GM13976 (cell line): ENCODE measurements at places on chromosomes 4 and X.

DNA sequence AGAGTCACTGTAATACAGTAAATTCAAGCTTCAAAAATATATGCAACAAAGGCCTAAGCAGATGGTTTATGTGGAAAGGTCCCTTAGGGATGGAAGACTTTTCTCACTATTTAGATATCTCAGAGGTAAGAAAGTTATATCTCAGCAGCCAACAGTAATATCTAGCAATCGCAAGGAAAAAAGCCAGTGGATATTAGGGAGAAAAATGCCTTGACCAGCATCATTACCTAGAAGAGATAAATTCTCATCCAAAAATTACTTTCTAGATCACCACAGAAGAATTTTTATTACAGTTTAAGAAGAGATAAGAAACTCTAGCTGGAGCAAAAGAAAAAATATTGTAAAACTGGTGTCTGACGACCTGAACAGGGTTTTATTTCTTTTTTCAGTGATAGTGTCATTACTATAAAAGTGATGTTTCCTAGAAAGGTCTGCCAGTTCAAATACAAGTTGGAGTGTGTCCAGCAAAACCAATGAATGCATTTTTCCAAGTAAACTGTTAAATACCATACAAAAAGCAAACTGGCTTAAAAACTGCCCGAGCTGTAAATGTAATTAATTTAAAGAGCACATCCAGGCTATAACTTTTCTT is 100.0 kb downstream of the ATP11C start:
- DNase-seq = no peak

- DNase-seq = no peak
Observed at GRCh38 chrX:81489987-81490386, 288.1 kb downstream of the SH3BGRL start.

DNA sequence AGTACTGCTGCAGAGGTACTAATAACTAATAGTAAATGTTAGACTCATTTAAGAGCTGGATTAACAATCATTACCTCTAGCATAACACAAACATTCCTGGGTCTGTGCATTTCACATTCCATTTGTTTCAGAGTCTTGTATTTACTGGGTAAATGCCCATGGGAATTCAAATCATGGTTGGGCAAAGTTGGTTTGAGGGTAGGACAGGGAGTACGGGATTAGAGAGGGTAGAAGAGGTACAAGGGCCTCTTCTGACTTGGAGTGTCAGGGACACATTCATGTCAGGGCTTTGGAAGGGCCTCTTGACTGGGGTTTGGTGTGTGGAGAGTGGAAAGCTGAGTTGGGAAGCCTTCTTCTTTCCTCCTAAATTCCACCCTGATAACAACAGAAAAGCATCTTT is 65.9 kb downstream of the WWC2 start:
- DNase-seq = no peak

DNA sequence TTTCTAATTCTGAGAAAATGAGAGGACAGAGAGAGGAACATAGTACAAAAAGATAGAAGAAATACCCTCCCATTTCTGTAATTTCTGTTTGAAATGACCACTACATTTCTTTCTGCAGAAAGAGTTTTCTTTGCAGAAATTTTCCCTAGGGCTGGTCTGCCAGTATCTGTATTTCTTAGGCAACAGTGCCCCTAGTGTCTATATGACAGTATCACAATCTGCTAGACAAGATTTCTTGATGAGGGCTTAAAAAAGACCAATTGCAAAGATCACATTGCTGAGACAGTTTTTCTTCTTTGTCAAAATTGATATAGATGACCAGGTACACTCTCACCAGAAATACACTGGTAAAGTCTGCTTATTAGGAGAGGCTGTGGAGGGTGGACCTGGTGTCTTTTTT is 81.0 kb upstream of the ZDHHC15 start:
- peak; percentile 46 for DNase-seq

- DNase-seq = peak; percentile 25
Observed at GRCh38 chr4:180190382-180190781, 2052.8 kb upstream of the TENM3 start.

DNA sequence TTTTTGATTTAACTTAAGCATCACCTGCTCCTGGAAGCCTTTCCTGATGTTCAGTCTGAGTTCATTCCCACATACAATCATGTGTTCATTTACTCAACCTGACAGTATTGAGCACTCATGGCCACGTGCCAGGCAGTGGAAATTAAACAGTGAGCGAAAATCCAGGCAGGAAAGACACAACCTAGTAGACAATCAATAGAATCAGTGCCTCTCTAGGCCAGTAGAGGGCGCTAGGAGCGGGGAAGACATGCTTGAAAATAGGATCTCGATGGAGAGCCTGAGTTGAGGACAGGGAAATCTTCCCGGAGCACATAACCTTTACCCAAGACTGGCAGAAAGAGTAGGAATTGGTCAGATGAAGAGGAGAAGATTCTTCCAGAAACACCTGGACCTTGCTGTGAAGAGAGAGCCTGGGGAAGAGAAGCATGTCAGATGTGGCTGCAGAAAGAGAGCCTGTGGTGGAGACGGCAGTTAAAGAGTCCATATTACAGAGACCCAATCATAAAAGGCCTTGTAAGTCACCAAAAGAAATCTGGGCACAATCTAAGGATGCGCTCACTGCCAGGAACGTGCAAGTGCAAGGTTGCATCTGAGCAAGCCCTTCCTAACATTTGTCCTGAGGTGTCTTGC is 103.5 kb downstream of the LDB2 start:
- peak; percentile 34 for DNase-seq

DNA sequence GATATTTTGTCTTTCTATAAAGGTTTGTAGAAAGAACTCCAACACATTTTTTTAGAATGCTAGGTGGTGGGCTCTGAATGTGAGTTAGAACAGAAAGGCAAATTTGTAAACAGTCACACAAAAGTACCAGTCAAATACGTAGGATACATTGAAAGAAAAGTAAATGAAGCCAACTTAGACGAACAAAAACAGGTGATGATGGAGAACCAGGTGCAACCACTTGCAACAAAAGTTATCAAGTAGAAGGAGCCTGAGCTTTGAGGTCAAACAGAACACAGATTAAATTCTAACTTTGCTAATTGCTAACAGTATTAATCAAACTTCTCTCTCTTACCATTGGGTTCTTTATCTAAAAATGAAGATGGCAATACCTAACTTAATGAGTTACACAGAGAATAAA is 62.7 kb upstream of the DAPP1 start:
- DNase-seq = no peak

DNA sequence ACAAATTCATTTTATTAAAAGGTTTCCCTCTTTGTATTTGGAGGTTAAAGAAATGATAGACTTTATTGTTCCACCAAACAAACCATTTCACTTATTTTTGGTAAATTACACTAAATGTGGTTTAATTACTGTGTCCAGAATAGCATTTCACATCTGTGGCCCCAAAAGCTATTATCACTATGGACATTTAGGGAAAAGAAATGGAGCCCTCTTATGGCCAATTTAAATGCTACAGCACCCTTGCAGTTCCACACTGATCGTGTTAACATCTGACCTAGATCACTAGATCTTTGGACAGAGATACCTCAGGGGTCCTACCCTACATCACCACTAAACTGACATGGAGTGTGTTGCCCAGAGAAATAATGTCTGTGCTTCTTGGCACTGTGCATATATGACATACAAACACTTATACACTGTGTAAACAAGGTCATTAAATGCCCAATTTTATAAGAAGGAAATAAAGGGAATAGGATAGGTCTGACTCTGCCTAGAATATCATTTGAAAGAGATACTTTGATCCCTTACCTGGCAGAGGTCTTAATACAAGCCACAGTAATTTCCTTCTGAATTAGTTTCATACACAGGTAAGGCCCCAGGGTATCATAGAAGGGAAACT is 163.9 kb downstream of the KDR start:
- DNase-seq = peak; percentile 15

DNA sequence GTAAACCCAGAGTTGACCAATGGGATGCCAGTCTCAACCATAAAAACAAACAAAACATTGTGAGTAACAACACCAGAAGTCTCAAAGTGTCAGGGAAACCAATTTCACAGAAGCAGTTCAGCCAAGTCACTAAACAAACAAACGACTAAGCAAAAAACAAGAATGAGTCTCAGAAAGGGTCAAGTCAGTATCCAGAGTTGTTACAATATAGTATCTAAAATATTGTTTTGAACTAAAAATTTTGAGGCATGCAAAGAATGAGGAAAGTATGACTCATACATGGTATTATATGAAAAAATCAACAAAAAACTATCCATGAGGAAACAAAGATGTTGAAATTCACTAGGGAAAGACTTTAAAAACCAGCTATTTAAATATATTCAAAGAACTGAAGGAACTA is 70.6 kb downstream of the AR start:
- DNase-seq = no peak

DNA sequence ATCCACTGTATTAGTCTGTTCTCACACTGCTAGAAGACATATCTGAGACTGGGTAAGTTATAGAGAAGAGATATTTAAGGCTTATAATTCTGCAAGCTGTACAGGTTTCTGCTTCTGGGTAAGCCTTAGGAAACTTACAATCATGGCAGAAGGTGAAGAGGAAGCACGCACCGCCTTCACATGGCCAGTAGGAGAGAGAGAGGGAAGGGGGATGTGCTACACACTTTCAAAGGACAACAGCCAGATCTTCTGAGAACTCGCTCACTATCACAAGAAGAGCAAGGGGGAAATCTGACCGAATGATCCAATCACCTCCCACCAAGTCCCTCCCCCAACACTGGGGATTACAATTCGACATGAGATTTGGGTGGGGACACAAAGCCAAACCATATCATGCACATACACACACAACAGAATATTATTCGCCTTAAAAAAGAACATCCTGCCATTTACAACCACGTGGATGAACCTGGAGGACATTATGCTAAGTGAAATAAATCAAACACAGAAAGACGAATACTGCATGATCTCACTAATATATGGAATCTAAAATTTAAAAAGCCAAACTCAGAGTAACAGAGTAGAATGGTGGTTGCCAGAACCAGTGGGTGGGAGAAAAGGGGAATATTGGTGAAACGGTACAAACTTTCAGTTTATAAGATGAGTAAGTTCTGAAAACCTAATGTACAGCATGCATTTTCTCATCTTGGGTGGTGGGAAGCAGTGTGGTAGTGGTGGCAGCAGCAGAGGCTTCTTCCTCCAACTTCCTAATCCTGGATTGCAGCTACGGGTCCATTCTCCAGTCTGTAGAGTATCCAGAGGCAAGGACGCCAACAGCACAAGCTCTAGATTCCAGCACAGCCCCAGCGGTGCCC is 12.8 kb downstream of the FRYL start:
- no peak for DNase-seq

DNA sequence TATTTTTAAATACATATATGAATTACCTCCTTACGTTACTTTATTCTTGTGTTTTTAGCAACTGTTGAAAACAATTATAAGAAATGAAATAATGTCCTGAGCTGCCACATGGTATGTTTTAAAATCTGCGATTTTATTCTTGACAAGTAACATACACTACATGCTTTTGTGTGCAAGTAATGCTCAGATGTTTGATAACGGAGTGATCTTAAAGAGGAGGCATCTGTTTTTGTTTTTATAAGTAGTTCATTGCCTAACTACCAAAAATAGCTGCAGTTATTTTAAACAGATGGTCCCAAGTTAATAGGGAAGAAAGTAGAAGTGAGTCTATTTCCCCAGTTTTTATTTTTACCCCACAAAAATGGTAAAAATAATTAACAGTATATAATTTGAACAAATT is 55.2 kb downstream of the GAB1 start:
- no peak for DNase-seq

- no peak for DNase-seq
Observed at GRCh38 chr4:30601070-30601865, 118.9 kb upstream of the PCDH7 start.

GRCh38 chrX:115173181-115173580 is 16.0 kb upstream of the RBMXL3 start:
- no peak for DNase-seq

GRCh38 chrX:34749896-34750295 is 92.8 kb upstream of the TMEM47 start:
- DNase-seq = no peak

DNA sequence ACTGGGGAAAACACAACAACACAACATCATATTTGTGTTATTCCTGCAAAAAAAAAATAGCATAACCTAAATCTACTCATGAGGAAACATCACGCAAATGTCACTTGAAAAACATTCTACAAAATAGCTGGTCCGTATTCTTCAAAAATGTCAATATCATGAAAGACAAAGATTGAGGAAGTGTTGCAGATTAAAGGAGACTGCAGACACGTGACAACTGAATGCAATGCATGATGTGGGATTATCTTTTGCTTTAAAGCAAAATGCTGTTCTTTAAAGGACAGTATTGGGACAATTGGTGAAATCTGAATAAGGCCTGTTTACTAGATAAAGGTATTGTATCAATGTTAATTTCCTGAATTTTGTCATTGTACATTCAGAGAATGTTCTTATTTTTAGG is 157.7 kb downstream of the SMIM20 start:
- no peak for DNase-seq

GRCh38 chr4:37648084-37648817 is 37.9 kb downstream of the RELL1 start:
- no peak for DNase-seq

GRCh38 chr4:129240816-129241215 is 144.9 kb downstream of the C4orf33 start:
- no peak for DNase-seq

DNA sequence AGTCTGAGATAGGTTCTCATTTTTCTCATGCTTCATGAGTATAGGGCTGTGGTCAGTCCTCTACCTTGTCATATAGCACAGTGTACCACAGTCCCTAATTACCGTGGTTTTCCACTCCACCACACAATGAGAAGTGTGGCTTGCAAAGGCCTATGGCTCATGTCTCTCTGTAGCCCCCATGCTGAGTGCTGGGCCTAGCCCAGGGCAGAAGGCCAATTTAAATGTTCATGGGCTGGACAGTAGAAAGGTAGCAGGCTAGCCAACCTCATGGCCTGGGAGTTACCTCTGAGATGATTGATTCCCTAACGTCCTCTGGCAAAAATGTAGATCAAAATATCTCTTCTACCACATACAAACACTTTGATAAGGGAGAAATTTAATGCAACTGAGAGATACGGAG is 222.5 kb downstream of the AFF2 start:
- DNase-seq = no peak

DNA sequence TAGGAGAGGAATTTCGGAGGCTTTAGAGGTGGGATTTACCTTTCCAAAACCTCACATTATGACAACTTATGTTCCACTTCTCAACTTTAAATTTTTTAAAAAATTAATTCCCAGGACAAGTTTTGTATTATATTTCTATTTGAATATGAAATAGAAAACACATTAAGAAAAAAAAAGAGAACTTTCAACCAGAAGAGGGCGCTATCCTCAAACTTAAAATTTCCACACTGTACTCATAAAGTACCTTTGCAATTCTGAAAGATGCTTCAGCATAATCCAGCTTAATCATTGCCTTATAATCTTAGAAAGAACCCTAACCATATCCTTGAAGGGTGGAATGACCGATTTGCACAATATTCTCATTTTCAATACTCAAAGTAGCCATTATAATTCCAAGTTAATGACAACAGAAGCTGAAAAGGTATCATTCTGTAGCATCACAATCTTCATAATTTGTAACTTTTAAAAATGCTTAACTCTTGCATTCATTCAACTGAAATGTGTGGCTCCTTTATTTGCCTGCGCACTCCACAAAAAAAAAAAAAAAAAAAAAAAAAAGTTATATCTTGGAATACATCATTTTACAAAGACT is 158.0 kb downstream of the KCNIP4 start:
- no peak for DNase-seq
